Fibroblast of skin of back (primary cell): ENCODE measurements at places on chromosomes 7 and 10.

GRCh38 chr10:5537684-5538083, 12.9 kb downstream of the CALML3 start:
- DNase-seq: no peak

GRCh38 chr10:122078326-122078725, 89.4 kb downstream of the TACC2 start:
- DNase-seq: no peak

- no peak for DNase-seq
Measured at GRCh38 chr10:124632064-124632531, 112.1 kb downstream of the FAM53B start.

DNA sequence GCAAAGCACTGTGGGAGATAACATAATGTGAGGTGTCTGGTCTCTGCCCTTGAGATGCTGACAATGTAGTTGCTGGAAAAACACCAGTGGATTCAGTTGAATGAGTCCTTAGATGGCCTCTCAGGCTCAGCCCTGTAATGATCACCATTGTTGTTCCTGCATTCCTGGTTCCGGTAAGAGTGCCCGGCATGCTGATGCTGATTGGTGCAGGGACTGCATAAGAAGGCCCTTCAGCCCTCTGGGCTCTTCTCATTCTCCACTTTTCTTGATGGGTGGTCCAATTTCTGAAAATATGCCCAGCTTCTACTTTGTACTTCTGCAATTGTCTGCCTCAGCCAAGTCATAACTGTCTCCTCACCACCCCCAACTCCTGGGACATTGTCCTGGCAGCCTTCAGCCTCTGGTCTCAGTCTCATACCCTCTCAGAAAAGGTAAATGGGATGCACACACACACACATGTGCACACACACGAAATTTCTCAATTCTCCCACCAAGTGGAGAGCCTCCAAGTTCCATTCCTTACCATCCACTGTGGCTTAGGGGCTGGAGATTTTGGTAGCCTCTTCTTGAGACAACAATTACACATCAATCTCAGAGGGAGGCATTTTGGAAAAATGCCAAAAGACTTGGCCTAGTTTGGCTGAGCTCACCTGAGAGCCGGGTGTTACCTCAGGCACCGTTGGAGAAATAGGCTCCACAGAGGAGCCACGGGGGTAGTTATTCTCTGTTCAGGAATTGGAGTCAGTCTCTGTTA, 314.9 kb downstream of the RPS24 start:
- no peak for DNase-seq

GRCh38 chr7:129951226-129952085, 1.3 kb downstream of the UBE2H start:
- no peak for DNase-seq

DNA sequence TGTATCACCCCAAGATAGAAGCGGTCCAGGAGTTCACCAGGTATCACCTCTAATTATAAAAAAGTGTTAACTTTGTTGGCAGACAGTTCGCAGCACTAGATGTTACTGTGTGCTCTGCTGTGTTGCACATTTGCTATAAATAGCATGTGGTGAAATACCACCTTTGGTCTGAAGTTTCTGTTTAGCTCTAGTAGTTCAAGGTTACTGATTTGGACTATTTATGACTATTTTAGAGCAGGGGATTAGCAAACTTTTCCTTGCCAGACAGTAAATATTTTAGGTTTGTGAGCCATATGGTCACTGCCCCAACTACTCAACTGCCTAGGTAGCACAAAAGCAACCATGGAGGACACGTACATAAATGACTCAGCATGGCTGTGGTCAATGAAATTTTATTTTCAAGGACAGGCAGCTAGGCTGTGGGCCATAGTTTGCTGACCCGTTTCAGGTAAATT, 16.5 kb downstream of the DENND10 start:
- no peak for DNase-seq

DNA sequence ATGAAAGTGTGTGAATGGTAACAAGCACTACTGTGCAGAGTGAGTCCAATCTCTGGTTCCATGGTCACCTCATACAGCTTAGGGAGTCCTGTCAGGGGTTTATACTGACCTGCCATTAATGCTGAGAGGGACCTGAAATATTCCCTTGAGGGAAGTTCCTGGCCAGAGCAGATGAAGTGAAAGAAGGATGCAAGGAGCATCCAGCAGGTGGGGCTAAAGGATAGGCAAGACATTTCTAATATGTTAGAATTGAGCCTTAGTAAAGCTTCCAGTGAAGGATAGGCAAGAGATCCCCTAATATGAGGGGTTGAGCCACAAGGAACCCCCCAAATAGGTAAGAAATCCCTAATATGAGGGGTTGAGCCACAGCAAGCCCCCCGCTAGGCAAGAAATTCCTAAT, 25.5 kb upstream of the FAM221A start:
- peak; percentile 8 for DNase-seq

- DNase-seq: no peak
Measured at GRCh38 chr7:1246871-1247526, 14.3 kb downstream of the UNCX start.

DNA sequence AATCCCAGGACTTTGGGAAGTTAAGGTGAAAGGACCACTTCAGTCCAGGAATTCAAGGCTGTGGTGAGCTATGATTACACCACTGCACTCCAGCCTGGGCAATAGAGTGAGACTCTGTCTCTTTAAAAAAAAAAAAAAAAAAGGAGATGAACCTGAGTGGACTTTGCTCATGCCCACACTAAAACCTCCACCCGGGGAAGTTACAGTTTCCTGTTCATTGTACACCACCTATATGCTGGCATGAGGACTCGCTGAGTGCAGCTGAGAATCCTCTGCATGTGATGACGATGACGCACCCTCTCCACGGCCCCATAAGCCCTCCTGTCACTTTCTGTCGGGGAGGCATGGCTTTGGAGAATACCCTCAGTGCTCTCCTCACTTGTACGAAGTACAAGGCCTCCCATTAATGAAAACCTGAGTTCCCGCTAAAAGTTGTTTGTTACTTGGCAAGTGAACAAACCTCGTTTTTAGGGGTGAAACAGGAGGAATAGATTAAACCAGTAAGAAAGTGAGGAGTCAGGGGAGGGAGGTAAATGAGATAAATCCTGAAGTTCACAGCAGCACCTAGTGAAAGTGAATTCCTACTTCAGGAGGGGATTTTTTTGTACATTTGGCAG, 15.9 kb downstream of the TMEM176B start:
- DNase-seq: no peak

DNA sequence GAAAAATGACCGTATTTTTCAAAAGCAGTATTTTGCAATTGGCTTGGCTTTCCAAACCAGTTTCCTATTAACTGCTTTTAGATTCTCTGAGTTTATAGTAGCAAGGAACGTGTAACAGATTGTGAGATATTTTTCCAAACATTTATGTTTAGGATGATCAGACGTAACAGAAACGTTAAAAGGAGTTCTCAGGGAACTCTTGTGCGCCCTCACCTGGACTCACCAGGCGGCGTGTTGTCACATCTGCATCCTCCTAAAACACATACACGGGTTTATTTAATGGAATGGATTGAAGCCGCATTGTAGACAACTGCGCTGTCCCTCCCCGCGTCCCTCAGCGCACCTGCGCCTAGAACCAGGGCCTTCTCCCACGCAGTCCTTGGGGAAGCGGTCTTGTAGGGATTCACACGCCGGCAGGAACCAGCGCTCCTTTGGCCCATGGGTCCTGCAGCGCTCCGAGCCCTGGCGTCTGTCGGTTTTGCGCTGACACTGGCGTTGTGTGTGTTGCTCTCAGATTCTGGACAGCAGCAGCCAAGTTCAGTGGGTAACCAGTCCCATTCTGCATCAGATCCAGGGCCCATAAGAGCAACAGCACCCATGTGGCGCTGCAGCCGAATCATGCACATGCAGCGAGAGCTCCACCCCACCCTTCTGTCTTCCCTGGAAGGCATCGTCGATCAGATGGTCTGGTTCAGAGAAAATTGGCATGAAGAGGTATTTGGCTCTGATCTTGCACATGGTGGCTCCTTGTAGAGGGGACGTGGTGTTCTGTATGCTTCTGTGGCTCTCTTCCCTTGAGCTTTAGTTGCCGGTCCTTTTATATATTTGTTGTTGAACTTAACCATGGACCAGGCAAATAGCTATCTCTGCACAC, 114.9 kb downstream of the TRRAP start:
- DNase-seq: no peak

- peak; percentile 6 for DNase-seq
Measured at GRCh38 chr7:8134089-8134733, 127.8 kb downstream of the ICA1 start.

- peak; percentile 71 for DNase-seq
Measured at GRCh38 chr7:135253851-135254771, 20.5 kb downstream of the STRA8 start.

DNA sequence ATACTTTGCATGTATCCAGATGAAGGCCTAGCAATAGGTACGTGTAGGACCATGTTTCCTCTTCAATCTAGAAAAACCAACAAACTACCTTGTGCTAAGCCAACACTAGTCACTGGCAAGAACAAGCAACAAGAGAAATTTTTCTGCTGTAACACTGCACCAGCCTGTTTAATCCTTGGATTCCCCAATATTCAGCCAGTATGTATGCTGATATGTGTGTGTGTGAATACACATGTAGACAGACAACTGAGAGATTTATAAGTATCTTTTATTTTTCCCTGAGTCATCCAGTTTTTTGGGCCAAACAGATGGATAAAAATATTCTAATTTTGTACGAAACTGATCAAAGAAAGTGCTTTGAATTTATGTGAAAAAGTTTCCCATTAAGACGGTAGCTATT, 26.2 kb downstream of the GLI3 start:
- no peak for DNase-seq

DNA sequence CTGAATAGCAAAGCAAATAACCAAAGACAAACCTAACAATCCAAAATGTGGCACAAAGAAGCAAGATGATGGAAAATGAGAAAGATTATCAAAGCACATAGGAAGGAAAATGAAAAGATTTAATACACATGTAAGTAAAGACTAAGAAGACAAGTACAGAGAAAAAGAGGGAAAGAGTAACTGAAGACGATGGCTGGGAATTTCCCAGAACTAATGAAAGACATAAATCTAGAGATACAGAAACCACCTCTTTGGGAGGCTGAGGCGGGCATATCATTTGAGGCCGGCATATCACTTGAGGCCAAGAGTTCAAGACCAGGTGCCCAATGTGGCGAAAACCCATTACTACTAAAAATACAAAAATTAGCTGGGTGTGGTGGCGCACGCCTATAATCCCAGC, 46.8 kb downstream of the CCDC6 start:
- DNase-seq: no peak

DNA sequence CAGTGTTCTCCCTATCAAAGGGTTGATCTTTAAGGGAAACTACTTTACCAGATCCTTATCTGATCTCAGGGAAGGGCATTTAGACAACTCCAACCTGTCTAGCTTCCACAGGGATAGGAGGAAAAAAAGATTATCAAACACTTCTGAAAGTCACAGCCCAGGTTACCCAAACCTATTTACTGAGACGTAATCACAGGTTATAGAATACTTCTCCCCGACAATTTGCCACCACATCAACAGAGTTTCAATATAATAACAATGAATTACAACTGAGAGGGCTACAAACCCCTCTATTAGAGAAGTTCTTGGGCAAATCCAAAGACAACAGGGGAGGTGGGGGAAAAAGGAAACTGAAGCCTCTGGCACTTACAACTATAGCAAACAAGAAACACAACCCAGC, 26.3 kb downstream of the CFAP70 start:
- DNase-seq: no peak

DNA sequence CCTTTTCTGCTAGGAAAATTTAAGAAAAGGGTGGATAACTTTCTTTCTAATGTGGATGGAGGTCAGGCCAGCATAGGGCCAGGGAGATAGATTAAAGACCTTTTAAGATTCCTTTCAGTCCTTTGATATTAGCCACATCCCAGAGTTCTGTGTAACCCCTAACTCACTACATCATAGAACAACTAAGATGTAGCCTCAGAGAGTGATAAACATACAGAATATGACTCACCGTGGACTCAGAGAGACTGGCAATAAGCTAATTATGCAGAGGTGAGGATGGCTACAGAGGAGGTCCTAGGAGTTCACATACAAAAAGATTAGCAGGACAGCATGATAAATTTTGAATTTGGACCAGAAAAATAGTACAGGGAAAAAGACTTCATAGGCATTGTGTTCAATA, 141.0 kb downstream of the AOAH start:
- DNase-seq: no peak

GRCh38 chr10:125992254-125992653, 95.9 kb downstream of the FANK1 start:
- DNase-seq: no peak

- peak; percentile 58 for DNase-seq
Measured at GRCh38 chr10:61642676-61643075, 20.1 kb upstream of the CABCOCO1 start.

- DNase-seq: peak; percentile 18
Measured at GRCh38 chr7:157150882-157151281, 12.2 kb downstream of the UBE3C start.

- no peak for DNase-seq
Measured at GRCh38 chr7:107850643-107851042, 40.3 kb upstream of the DLD start.

- DNase-seq: no peak
Measured at GRCh38 chr7:13751766-13752165, 237.7 kb downstream of the ETV1 start.

GRCh38 chr10:114151486-114151885, 22.5 kb downstream of the CCDC186 start:
- peak; percentile 92 for DNase-seq

GRCh38 chr10:113515161-113515560, 37.7 kb upstream of the HABP2 start:
- no peak for DNase-seq

GRCh38 chr7:2163600-2164555, 68.9 kb downstream of the MAD1L1 start:
- no peak for DNase-seq

GRCh38 chr7:7895004-7895650, 73.5 kb upstream of the GLCCI1 start:
- no peak for DNase-seq

DNA sequence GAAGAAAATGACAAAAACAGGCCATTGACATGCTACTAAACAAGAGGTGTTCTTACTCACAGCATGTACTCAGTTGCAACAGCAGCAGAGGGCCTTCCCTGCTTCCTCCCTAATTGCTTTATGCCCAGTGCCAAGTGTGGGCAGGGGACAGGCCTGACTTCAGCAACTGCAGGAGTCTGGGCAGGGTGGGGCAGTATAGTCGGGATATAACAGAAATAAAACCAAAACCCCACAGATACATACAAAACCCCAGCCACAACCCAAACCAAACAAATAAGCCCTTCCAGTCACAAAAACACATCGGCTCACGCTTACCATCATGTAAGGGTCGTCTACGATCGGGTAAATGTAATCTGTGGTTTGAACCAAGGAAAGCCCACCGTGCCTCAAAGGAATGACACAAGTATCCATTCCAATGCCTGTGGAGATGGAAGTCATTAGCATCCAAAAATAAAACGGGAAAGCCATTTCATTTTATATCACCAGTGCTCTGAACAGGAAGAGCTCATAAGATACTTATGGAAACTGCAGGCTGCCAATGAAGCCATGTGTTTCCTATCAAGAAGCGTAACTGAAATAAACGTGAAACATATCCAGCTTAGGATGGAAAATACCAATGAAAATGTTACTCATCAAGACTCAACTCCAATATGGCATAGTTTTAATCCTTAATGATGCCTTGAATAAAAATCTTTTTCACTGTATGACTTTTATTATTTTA, 9.5 kb downstream of the SEPHS1 start:
- peak; percentile 58 for DNase-seq

GRCh38 chr10:49743464-49744075, 18.6 kb downstream of the OGDHL start:
- no peak for DNase-seq
